ENCODE measurements at places on chromosomes 16 and 17.

GRCh38 chr17:52673791-52674190, 515.3 kb upstream of the CA10 start:
- no peak for DNase-seq

GRCh38 chr16:89102481-89103073, 8.9 kb downstream of the ACSF3 start:
- DNase-seq = no peak

- peak; percentile 99 for DNase-seq
Measured at GRCh38 chr17:68759343-68760140, 158.4 kb upstream of the FAM20A start.

DNA sequence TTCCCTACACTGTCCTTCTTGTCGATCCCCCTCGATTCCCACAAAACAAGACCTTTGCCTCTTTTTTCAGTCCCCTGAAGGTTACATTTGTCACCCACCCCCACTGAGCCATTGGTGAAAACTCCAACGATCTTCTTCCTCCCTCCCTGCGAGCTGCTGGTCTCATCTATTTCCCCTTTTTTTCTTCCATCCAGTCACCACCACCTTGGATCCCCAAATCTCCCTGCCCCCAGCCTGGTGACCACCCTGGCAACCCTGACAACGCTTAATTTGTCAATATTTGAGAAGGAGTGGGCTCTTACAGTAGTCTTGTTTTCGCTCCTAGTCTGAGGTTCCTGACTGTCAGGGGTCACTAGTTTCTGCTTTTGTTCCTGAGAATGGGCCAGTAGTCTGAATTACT, 62.9 kb downstream of the SMPD3 start:
- DNase-seq = no peak

DNA sequence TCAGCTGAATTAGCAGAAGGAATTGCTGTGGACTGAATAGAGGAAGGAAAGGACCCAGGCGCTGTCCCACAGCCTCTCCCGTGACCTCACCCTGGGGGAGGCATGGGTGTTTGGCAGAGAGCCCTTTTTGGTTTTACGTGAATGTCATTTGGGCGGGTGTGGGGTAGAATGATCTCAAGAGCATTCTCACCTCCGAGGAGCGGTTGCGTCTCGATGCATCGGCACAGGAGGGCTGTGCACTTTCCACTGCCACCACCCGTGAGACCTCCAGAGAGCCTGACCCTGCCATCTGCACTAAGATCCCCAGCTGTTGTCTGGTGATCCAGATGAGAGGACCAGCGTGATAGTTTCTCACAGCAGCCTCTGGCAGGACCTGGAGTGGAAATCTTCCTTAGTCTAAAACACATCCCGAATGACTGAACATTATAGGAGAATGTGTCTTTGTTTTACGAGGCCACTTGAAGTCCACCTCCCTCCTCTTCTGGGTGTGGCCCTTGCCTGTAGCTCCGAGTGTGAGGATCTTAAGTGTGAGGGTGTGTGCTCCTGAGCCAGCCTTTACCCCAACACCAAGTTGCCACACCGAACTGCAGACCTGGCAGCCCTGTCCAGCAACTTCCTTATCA, 29.3 kb downstream of the FOXK2 start:
- DNase-seq = no peak

DNA sequence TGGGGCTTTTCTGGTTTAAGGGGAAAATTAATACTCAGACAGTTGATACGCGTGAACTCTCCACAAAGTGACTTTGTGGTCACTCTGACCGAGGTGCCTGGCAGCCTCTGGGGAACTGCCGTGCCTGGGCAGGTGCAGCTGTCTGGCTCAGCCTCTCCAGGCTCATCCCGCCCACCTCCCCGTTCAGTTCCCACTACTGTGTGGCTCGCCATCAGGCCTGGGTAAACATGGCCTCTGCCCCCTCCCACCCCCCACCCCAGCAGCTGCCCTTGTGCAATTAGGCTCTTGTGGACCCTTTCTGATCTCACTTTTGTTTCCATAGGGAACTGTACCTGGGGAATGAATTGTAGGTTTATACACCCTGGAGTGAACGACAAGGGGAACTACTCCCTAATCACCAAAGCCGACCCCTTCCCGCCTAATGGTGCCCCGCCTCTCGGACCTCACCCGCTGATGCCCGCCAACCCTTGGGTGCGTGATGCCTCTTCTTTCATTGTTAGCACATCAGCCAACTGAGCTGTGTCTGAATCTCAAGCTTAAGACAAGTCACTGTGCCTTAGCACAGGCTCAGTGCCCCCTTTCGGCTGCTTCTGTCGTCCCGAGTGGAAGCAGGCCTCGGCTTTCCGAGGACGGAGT, 27.8 kb downstream of the ZC3H18 start:
- no peak for DNase-seq

DNA sequence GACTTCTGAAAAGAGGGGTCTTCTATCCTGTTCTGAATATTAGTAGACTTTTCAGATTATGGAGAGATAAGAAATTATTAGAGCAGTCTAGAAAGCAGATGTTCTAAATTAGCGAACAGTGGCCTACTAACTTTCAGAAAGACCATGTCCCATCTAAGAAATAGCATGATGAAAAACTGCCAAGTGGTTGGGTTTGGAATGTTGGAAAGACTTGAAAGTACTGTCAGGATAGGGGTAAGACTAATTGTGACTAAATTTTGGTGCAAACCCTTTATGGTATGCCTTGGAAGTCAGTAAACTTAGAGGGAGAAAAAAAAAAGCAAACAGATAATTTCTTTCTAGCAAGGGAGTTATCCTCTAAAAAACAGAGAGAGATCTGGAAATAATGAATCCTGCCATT, 41.1 kb downstream of the TANGO6 start:
- DNase-seq = no peak

DNA sequence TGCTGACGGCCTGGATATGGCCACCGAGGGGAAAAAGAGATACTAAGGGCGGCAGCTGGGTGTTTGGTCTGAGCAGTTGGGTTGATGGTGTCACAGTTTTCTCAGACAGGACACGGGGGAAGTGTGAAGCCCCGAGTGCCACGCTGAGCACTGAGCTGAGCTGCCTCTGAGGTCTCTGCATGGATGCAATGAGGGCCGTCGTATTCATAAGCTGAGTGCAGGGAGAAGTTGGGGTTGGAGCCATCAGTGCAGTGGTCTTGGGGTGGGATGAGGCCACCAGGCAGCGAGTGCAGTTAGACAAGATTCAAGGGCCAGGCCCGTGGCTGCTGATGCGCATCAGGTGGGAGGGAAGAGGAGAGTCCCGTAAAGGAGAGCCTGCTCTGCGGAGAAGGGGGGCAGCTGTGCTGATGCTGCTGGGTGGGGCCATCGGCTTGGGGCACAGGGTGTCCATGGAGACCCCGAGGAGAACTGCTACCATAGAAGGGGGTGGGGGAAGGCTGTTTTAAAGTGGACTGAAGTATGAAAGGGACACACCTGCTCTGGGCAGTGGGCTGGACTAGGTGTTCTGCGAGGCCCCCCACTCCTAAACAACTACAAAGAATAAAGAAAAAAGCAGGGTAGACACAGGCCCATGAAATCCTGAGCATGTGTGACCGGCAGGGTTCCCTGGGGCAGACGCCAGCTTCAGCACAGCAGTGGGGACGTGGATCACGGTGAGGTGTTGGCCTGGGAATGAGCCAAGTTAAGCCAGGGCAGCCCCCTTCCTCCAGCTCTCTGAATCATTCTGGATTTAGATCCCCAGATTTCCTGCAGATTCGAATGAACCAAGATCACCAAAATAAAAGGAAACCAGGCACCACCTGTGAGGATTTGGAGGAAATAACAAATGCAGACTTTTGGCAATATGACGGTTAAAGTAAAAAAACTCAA, 19.7 kb downstream of the IL34 start:
- no peak for DNase-seq

DNA sequence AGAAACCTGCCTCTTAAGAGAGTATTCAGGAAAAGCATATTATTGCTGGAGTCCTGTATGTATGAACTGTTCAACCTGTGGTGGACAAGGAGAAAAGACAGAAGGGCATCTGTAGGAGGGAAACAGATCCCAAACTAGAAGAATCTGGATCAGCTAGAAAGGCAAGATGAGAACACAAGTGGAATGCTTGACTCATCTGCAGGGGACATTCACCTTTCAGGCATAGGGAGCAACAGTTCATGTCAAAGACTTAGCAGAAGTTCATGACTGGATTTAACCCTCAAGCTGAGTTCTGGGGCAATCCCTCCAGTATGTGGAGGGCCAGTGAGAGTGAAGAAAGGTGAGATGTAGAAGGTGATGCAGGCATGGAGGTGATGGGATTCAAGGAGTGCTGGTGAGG, 135.9 kb upstream of the DYNLRB2 start:
- DNase-seq = no peak

DNA sequence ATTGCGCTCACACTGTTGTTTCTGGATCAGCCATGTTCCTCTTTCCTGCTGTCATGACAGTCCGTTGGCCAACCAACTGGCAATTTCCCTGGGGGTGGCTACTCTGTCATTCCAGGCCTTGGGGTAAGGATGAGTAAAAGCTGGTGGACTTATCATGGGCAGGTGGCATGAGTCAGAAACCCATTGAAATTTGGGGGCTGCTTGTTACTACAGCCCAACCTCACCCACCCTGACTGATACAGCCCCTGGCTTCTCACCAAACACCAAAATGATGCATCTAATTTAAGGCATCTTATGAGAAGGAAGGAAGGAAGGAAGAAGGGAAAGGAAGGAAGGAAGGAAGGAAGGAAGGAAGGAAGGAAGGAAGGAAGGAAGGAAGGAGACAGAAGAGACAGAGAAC, 53.9 kb upstream of the CRHR1 start:
- DNase-seq = no peak

GRCh38 chr17:62892870-62893338, 73.1 kb upstream of the TANC2 start:
- peak; percentile 74 for DNase-seq

- peak; percentile 71 for DNase-seq
Measured at GRCh38 chr16:57061084-57061905, 31.1 kb upstream of the CPNE2 start.

GRCh38 chr17:59311051-59311468, 20.4 kb upstream of the YPEL2 start:
- DNase-seq = peak; percentile 86

DNA sequence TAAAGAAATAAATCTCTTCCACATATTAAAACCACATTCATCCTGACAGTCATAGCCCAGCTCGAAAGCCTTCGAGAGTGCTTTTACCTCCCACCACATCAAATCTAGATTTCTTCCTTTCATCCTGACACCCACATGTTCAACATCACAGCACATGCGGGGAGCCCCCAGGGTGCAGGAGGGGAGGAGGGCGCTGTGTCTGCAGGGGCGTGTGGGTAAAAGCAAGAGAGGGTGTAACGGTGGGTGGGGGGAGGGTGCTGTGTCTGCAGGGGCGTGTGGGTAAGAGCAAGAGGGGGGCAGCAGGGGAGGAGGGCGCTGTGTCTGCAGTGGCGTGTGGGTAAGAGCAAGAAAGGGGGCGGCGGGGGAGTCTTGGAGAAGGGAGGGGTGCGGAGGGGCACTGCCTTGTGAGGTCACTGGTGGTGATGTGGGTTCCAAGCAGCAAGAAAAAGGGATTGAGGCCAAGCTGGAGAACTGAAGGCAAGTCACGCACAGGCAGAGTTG, 34.7 kb downstream of the ADCY9 start:
- peak; percentile 64 for DNase-seq

- DNase-seq = no peak
Measured at GRCh38 chr17:1322014-1322428, 42.6 kb downstream of the TRARG1 start.

GRCh38 chr17:42188749-42189650, 3.7 kb upstream of the HCRT start:
- DNase-seq = no peak

- peak; percentile 98 for DNase-seq
Measured at GRCh38 chr17:59220328-59221158, at the start of gene GDPD1. TSS of gene GDPD1 (plus strand) at chr17:59220511. CDS start at chr17:59220610, 99 bp downstream.

DNA sequence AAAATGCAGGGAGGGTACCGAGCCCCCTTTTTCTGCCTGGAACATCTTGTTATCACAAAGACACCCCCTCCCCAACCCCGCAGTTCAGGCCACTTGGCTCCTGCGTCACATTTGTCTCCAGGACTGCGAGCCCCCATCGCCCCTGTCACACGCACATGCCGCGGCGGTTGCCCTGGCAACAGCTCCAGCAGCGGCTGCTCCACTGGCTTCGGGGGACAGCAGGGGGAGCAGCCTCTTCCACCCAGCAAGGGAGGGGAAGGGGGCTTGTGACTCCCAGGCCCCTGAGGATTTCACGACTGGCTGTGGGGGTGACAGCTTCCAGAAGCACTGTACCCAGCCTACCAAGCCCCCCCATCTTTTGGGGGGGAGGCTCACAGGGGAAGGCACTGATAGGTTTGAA, 2.6 kb downstream of the BAIAP3 start:
- peak; percentile 12 for DNase-seq

GRCh38 chr17:10337976-10338375, 34.8 kb downstream of the MYH13 start:
- no peak for DNase-seq

DNA sequence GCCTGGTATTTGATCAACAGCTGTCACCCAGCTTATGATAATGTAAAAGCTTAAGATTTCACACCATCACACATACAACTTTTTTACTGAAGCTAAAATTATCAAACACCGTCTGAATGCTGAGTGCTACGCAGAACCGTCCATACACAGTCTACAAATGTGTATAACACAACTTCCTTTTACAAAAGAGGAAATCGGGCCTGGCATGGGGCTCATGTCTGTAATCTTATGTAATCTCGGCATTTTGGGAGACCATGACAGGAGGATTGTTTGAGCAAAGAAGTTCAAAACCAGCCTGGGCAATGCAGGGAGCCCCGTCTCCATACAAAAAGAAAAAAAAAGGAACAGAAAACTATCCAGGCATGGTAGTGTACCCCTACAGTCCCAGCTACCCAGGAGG, 19.6 kb upstream of the QRICH2 start:
- DNase-seq = no peak

GRCh38 chr17:1486802-1487695, 5.4 kb downstream of the MYO1C start:
- DNase-seq = peak; percentile 70

DNA sequence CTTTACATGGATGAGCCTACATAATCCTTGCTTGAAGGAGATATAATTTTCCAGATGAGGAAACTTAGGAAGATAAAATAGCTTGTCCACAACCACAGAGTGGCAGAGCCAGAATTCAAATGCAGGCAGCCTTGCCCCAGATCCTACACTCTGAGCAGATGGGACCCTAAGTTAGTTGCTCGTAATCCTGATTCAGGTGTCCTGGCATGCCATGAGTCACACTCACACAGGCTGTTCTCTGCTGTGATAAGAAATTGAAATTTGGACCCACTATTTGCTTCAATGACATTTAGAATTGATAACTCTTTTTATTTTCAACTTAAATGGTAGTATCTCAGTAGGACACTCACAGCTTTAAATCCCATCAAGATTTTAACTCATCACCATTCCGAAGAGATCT, 150.7 kb upstream of the CACNG5 start:
- DNase-seq = no peak

DNA sequence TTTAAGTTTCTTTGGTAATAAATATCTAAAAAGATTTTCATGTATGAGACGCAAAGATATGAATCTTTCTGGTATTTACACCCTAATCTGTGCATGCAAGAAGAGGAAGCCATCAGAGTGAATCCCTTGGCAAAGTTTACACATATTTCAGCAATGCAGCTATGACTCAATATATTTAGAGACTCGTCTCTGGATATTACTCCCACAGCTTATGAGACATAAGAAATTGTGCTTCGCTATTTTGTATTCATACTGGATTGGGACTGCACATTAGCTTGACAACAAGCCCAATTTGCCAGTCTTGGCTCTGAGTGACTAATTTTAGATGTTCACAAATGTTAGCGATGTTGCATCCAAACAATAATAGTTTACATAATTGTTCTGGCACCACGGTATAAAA, 532.0 kb downstream of the CDH11 start:
- peak; percentile 73 for DNase-seq

GRCh38 chr17:37512442-37513068, 22.9 kb downstream of the DUSP14 start:
- no peak for DNase-seq

All from adipocyte (in vitro differentiated cells).